ENCODE measurements at places on chromosomes 16 and 17.

GRCh38 chr16:30656388-30656787, 1.8 kb upstream of the FBRS start:
- DNase-seq, result no peak

- peak; percentile 76 for DNase-seq
These were observed 81.4 kb downstream of the SLC39A11 start for GRCh38 chr17:73011016-73011486.

DNA sequence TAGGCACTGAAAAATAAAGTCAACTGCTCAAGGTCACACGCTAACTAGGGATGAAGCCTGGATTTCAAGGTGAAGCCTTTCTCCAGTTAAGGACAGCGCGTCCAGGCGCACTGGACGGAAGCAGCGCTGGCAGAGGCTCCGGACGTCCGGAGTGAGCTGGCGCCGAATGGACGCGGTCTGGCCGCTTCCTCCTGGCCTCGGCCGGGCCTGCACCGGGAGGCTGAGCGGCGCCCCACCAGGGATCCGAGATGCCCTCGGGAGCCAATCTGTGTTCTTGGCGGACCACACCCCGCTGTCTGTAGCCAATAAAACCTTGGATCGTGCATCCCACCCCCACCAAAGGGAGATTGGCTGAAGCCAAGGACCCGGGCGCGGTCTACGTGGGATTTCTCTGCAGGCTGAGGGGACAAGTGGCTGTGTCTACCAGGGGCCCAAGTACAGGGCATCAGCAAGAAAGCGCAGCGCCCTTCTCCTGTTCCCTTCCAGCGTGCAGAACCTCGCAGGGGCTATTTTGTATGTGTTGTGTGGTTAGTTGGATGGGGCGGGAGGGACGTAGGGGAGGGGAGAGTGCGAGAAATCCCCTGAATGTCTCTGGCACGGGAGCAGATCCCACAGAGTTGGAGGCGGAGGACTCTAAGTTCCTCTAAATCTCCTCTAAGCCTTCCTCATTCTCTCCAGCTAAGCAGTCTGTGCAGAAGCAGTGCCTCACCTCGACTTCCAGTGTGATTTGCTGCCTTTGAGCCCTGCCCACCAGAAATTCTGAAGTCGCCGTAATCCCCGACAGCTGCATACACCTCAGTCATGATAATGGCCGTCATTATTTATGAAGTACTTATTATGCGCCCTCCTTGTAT, 2.5 kb upstream of the AKAP10 start:
- no peak for DNase-seq

- no peak for DNase-seq
These were observed 33.5 kb downstream of the MGAT5B start for GRCh38 chr17:76901542-76902197.

GRCh38 chr16:17460890-17461289, 9.9 kb downstream of the XYLT1 start:
- DNase-seq, result no peak

DNA sequence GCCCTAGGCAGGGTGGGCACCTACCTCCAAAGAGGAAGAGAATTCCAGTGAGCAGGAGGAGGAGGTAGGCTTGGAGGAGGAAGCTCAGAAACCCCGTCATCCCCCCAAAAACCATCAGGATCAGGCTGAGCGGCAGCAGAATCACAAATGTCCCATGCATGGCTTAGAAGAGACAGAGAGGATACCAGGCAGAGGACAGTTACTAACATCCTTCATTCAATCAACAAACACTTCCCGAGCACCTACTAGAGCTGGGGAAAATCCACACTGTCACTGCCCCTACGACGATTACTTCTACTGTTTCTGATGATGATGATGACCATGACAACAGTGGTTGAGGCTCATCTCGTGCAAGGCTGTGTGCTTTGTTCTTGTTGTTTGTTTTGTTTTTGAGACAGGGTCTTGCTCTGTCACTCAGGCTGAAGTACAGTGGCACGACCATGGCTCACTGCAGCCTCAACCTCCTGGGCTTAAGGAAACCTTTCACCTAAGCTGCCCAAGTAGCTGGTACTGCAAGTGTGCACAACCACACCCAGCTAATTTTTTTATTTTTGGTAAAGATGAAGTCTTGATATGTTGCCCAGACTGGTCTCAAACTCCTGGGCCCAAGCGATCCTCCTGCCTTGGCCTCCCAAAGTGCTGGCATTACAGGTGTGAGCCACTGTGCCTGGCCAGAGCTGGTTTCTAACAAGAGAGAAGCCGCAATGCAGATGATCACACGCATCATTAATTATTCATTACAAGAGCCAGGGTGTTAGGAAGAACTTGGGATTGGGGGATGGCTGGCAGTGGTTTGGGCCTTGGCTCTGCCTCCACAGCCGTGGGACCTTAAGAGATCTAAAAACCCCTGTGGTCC, 18.0 kb downstream of the TMEM114 start:
- DNase-seq, result no peak

GRCh38 chr17:50447870-50448595, 20.6 kb downstream of the CHAD start:
- no peak for DNase-seq

GRCh38 chr17:43733956-43734355, 24.6 kb downstream of the SOST start:
- no peak for DNase-seq

DNA sequence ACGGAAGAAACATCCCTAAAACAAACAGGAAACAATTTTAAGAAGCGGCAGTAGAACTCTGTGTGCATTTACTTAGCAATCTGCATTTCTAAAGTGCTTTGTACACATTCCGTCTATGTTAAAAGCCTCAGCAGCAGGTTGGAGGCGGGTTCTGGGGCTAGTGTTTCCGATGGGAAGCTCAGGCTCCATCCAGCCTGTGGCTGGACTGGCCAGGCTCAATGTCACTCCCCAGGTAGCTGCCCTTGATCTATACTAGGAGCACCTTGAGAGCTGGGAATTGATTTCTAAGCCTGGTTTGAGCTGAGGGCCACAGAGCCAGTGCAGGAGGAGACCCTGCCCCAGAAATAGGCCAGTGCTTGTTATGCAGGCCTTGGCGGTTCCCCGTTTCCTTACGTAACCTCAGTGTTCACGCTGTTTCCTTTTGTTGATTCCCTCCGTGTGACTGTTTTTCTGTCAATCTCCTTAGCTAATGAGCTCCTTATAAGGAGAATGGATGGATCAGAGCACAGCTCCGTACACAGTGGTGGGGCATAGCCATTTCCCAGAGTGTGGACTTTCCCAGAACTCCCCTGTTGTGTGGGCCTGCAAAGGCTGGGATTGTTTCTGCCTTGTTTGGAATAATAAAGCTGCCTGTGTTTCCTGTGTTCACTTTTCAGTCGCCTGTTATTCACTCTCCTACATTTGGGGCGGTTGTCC, 21.4 kb downstream of the ADORA2B start:
- DNase-seq, result peak; percentile 39

DNA sequence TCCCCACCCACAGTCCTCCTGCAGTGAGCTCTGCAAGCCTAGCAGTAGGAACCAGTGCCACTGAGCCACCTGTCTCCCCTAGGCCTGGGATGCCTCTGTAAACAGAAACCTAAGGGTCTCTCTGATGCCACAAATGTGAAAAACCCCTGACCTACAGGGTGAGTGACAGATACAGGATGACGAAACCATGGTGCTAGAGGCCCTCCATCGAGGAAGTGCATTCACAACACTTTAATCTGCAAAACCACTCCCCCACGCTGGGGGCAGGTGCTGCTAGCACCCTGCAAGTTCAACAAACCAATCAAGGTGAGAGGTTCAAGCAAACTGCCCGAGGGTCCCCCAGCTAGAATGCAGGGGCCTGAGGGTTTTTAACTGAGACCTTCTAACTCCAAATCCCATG, 59.5 kb downstream of the CDYL2 start:
- DNase-seq, result no peak

GRCh38 chr16:67542464-67542863, 13.8 kb downstream of the RIPOR1 start:
- peak; percentile 89 for DNase-seq
